Hematopoietic multipotent progenitor cell (in vitro differentiated cells): ENCODE measurements at places on chromosomes 12 and 14. TPM values are rescaled to one million over a fixed set of nuclear protein-coding genes. Genes with fewer than 3 reads are reported as not detected.

GRCh38 chr14:95531473-95531872 is 3.4 kb upstream of the GLRX5 start:
- DNase-seq: no peak

PLCZ1 gene
- not detected for total RNA-seq

GRCh38 chr12:47973870-47974269 is 10.5 kb downstream of the TMEM106C start:
- no peak for DNase-seq

- DNase-seq: no peak
These were observed 129.1 kb downstream of the GPR135 start for GRCh38 chr14:59336098-59336497.

DNA sequence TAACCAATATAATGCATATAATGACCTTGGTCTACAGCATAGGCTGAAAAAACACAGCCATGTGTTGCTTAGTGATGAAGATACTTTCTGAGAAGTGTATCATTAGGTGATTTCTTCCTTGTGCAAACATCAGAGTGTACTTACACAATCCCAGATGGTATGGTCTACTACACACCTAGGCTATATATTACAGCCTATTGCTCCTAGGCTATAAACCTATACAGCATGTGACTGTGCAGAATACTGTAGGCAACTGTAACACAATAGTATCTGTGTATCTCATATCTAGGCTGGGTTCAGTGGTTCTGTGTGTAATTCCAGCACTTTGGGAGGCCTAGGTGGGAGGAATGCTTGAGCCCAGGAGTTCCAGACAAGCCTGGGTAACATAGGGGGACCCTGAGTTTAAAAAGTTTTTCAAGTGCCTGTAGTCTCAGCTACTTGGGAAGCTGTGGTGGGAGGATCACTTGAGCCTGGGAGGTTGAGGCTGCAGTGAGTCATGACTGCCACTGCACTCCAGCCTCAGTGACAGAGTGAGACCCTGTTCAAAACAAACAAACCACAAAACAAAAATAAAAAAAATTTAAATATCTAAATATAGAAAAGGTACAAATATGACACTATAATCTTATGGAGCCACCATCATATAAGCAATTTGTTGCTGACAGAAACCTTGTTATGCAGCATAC is 66.6 kb downstream of the GRIP1 start:
- DNase-seq: no peak
